Stimulated activated CD4-positive, alpha-beta T cell treated with anti-CD3 and anti-CD28 coated beads, Interleukin-1b, Interleukin-23, amount 100 ng/mL, for 1 hour (primary cell): ENCODE measurements at places on chromosomes 5 and 9.

DNA sequence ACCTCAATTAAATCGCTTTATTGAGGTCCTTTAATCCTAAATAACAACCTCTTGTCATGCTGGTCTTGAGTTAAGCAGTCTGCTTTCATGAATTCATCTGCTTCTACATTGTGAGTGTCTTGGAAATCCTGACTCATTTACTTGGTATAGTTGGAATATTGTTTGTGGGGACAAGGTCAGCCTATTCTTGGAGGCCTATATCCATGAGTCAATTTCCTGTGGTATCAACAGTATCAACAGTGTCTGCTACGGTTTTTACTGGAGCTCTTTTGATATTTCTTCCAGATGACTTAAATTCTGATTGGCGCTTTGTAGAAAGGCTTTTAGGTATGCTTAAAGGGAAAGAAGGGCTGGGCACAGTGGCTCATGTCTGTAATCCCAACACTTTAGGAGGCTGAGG is 71.2 kb upstream of the PARP8 start:
- no peak for DNase-seq

DNA sequence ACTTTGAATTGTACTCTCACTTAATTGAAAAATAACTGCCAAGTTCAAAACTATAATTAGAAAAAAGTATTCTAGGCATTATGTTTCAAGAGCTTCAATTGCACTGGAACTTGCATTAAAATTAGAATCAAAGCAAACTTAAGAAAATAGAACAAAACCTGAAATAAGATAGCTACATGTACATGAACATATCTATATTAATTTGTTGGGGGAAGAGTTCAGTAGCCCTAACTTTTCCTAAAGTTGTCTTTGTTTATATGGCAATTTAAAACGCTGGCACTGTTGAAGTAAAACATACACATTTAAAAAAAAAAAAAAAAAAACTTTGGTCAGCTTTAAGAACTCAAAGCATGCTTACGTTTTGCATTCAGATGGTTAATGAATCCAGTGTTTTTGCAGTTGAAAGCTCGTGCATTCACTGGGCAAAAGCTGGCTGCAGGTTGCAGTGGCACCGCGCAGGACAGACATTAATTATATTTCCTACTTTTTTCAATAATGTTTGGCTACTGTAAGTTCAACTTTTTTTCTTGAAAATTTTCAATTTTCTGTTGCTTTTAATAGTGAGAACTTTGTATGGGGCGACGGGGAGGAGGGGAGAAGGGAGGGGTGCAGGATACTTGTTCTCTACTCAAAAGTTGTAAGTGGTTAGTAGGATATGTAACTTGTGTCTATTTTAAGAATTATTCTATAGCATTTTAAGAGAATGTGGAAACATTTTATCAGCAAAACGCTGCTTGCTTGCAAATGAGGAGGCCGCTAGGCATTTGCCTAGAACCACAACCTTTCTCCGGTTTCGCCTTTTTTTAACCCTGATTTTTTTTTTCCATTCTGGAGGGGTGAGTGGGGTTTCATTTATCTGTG is 3.9 kb downstream of the NR2F1 start:
- DNase-seq: no peak

DNA sequence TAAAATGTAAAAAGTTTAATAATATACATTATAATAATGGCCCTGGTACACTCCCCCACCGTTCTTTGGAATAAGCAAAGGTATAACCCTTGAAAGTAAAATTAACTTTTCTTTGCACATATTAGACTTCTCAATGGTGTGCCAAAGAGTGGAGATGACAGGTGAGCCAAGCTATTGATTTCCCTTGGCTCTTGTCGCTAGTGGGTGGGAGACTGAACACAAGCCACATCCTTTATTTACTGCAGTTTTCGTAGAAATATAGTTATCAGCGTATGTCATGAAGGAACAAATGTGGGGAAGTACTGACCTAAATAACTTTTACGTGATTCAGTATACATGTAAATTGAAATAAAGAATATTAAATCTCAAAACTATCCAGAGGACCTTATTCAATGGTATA is 549.3 kb downstream of the RAB3C start:
- DNase-seq: no peak

DNA sequence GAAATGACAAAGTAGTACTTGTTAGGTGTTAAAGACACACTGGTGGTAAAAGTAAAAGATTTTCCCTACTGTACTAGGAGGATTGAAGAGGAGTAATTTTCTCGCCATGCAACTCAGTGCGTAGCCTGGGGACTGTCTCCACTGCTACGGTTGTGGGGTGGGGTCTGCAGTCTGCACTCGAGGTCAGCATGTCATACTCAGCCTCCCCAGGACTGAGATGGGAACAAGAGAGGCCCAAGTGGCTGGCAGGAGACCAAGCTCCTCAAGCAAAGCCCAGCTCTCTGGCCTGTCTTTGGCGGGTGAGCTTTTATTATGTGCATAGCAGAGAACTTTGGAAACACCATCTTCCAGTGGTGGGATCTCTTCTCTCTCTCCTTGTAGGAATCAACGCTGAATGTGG is 10.4 kb downstream of the NHP2 start:
- no peak for DNase-seq

DNA sequence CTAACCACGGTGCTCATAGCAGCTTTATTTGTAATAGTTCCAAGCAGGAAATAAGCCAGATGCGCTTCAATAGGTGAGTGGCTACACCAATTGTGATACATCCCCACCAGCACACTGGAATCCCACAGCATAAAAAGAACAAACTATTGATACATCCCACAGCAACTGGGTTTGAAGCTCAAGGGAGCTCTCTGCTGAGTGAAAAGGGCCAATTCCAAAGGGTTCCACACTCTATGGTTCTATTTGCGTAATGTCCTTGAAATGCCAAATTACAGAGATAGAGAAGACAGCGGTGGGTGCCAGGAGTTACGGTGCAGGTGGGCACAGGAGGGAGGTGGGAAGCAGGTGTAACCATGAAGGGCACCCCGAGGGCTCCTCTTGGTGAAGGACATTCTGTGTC is 155.3 kb upstream of the PPP1R26 start:
- no peak for DNase-seq

- DNase-seq: no peak
These were observed 622.3 kb downstream of the MTRR start for GRCh38 chr5:8491254-8491653.

DNA sequence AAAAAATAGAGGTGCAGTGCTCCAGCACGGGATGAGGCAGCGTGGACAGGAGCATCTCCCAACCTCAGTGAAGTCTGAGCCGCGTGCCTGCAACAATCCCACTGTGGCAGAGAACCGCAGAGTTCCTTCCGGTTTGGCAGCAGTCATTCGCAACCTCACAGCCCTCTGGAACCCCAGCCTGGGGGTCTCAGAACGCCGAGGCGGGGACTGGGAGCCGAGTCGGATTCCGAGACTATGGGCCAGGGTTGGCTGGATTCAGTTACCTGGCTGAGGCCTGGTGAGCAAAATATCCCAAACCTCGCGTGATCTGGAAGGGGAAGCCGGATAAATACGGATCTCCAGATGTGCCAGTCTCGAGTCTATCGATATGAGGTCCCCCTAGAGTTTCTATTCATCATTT is 27.0 kb downstream of the CDKN2A start:
- no peak for DNase-seq

GRCh38 chr9:4706971-4707622 is 27.7 kb downstream of the CDC37L1 start:
- DNase-seq: no peak

GRCh38 chr5:14724633-14725032 is 60.1 kb downstream of the OTULIN start:
- DNase-seq: no peak

DNA sequence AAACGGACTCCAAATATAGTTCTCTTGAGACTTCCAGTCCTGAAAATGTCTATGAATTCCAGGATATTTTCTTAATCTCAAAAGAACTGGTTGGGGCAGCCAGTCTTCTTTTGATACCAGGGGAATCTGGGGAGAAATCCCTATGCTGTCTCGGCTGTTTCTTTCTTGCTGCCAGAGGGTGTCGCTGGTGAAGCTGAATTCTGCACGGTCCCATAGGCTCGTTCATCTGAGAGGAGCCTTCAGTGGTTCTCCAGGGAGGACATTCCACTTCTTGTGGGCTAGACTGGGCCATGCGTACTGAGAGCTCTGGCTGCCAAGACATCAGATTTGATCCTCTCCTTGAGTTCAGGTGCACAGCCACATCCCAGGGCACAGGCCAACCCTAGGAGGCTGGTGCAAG is 155.0 kb upstream of the CLINT1 start:
- DNase-seq: no peak

- DNase-seq: no peak
These were observed 7.9 kb upstream of the ENG start for GRCh38 chr9:127862075-127863011.

- DNase-seq: no peak
These were observed 10.3 kb downstream of the B4GALT7 start for GRCh38 chr5:177610131-177610769.

- no peak for DNase-seq
These were observed 274.0 kb upstream of the DAPK1 start for GRCh38 chr9:87223392-87224246.

GRCh38 chr5:172603251-172603806 is 37.7 kb upstream of the NEURL1B start:
- no peak for DNase-seq

GRCh38 chr5:68285851-68286611 is 70.5 kb downstream of the PIK3R1 start:
- DNase-seq: no peak

- no peak for DNase-seq
These were observed 9.9 kb upstream of the OSMR start for GRCh38 chr5:38835887-38836286.

GRCh38 chr5:107502676-107503060 is 168.1 kb downstream of the EFNA5 start:
- DNase-seq: no peak

- no peak for DNase-seq
These were observed 336.9 kb upstream of the PDE4D start for GRCh38 chr5:60230456-60230855.

DNA sequence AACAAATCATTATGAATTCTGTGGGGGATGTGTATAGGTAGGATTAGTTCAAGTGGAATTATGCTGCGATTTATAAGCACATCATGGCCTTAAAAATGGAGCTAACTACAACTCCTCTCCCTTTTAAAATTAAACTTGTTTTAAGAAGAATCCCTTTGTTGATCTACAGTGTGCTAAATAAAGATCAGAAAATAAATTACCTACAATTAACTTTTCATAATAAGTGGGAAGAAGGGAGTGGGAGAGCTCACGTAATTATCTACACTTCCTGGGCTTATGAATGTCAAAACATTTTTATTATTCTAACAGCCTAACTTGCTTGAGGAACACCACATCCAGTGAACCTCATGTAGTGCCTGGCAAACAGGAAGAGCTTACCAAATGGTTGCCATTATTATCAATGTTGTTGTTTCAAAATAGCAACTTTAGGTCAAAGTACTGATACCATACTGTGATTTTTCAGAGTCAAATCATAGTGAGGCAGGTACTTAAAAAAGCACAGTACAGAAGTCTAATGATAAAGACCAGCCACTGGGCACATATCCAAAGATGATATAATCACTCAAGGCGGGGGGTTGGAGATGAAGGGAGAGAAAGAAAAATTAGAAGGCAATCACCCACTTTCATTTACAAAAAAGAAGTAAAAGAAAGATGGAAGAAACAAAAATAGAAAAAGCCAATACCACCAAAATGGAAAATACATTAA is 174.0 kb downstream of the RAPGEF6 start:
- DNase-seq: no peak

DNA sequence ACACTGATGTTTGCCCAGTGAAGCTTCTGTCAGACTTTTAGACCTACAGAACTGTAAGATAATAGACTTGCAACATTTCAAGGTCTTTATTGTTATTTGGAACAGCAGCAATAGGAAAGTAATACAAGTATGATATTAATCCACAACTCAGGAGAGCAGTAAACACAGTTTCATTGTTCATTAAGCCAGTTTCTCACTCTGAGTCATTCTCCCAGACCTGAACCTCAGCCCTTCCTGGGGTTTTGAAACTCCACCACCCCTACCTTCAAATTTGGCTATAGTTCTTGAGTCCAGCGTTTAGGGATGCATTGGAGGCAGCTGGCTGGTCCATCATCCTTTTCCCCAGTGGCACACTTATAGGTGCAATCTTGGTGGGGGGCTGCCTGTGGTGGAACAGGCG is 203.2 kb downstream of the RAB3C start:
- no peak for DNase-seq

DNA sequence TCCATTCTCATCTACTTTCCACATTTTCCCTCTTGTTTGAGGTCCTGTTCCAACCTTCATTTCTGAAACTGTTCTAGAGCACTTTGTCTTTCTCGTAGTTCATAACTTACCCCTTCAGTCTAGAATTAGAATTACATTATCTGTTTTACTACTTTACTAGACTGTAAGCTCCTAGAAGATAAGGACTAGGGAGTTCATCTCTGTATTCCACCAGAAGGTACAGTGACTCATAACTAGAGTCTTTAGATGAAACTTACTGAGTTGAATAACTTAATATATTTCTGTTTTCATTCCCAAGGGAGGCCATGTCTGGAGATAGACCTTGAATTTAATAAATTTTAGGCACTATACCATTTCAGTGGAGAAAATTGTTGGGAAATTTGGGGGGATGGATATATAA is 38.7 kb downstream of the G3BP1 start:
- DNase-seq: no peak

DNA sequence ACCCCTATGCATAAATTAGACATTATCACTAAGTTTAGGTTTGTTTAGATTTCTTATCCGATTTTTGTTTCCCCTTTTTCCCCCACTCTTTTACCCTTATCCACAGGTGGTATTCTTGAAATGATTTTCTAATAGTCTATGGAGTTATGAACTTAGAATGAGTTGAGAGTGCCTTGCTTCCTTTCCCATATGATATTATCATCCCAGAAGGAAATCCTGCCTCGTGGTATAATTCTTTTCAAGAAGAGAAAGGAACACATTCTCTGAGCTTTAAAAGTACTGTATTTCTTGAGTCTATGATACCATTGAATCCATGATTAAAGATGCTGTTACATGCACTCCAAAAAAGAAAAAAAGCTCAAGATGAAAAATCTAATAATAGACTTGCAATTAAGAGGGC is 76.9 kb upstream of the ADAMTSL1 start:
- DNase-seq: no peak

DNA sequence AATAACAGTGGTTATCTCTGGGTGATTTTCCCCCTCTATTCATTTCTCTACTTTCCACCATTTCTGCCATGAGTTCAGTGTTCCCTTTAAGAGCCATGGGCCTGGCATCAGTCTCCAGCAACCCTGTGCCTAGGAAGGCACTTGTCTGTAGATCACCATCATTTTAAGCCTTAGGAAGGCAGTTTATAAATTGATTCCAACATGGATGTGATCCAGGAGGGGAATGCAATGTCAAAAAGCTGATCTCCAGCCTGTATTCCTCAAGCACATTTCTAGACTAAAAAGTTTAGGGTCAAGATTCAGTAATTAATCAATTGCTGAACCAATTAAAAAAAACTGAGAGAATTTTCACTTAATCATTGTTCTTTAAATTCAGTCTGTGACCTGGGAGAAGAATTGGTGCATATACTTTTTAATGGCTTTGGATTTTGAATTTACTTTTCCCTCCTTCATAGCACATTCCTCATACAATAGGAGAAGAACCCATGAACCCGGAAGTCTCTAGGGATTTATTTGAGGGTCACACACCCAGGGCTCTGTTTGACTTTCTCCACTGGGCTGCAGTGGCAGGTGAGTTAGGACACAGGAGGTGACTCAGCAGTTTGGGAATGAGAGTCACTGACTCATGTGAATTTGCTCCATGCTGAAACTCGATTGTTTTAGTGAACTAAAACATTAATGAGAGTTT is 6.1 kb upstream of the ERMP1 start:
- DNase-seq: no peak

- no peak for DNase-seq
These were observed 236.0 kb upstream of the CD180 start for GRCh38 chr5:67432606-67433005.
